ENCODE measurements at places on chromosomes 1 and 21.
A peak's percentile ranks its signal among the peaks of the same experiment; 100 is the strongest.

GRCh38 chr1:234756857-234757256, 146.9 kb upstream of the IRF2BP2 start:
- H3K27ac ChIP-seq = peak overlapping the region; percentile 11
- H3K4me3 ChIP-seq = no peak overlapping the region
- H3K27me3 ChIP-seq = no peaks in the 10 kb centered on the region
- no peak for DNase-seq
- H3K4me1 ChIP-seq = peaks cover 28% of the 10 kb centered on the region

GRCh38 chr1:168607872-168608428, 31.5 kb downstream of the XCL1 start:
- no peak overlapping the region for H3K27ac ChIP-seq
- H3K36me3 ChIP-seq = no peaks in the 10 kb centered on the region
- no peak for DNase-seq
- no peak overlapping the region for H3K4me3 ChIP-seq

DNA sequence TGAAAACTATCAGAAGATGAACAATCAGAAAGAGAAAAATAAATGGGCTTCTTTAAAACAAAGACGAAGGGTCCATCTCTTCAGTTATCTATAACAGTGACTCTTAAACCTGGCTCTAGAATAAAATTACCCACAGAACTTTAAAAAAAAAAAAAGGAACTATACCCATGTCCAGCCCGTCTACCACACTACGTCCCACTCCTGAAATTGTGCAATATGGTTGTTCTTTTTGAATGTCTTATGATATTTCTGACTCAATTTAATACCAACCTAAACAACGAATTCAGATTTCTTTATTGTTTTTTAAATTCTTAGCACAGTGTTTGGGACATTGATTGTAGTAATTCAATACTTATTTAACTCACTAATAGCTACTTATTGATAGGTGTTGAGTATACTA, 246.3 kb downstream of the DPYD start:
- DNase-seq = no peak
- H3K4me3 ChIP-seq = no peak overlapping the region
- H3K27me3 ChIP-seq = no peaks in the 10 kb centered on the region
- H3K27ac ChIP-seq = no peak overlapping the region
- H3K36me3 ChIP-seq = peaks cover 12% of the 10 kb centered on the region

GRCh38 chr21:41403966-41404365, 22.1 kb upstream of the MX1 start:
- H3K4me1 ChIP-seq = no peaks in the 10 kb centered on the region
- no peak for DNase-seq
- peaks cover 67% of the 10 kb centered on the region for H3K36me3 ChIP-seq
- no peaks in the 10 kb centered on the region for H3K27me3 ChIP-seq
- H3K27ac ChIP-seq = no peak overlapping the region

- H3K4me3 ChIP-seq = no peak overlapping the region
- no peak for DNase-seq
- peaks cover 22% of the 10 kb centered on the region for H3K4me1 ChIP-seq
- peaks cover 6% of the 10 kb centered on the region for H3K36me3 ChIP-seq
Measured at GRCh38 chr1:6686294-6686693, 15.3 kb downstream of the DNAJC11 start.

GRCh38 chr1:47388891-47389238, 27.2 kb upstream of the FOXE3 start:
- no peaks in the 10 kb centered on the region for H3K27me3 ChIP-seq
- no peak overlapping the region for H3K27ac ChIP-seq
- peaks cover 4% of the 10 kb centered on the region for H3K36me3 ChIP-seq
- DNase-seq = no peak
- H3K4me3 ChIP-seq = no peak overlapping the region

DNA sequence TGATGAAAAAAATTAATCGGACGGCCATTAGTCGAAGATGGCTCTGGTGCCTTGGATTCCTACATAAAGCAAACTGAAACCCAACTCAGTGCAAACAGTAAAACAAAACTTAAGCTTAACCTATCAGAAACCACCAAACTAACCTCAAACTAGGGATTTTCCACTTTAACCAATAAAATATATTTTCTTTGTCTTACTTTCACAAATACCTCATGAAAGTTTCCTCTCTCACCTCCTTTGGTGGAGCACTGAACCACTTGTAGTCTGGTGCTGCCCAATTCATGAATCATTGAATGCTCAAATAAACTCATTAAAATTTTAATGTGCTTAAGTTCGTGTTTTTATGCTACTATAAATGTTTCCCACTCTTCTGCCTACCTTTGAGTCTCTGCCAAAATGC, 7.0 kb downstream of the ADORA3 start:
- no peak overlapping the region for H3K27ac ChIP-seq
- DNase-seq = no peak
- H3K4me3 ChIP-seq = no peak overlapping the region
- no peaks in the 10 kb centered on the region for H3K36me3 ChIP-seq

DNA sequence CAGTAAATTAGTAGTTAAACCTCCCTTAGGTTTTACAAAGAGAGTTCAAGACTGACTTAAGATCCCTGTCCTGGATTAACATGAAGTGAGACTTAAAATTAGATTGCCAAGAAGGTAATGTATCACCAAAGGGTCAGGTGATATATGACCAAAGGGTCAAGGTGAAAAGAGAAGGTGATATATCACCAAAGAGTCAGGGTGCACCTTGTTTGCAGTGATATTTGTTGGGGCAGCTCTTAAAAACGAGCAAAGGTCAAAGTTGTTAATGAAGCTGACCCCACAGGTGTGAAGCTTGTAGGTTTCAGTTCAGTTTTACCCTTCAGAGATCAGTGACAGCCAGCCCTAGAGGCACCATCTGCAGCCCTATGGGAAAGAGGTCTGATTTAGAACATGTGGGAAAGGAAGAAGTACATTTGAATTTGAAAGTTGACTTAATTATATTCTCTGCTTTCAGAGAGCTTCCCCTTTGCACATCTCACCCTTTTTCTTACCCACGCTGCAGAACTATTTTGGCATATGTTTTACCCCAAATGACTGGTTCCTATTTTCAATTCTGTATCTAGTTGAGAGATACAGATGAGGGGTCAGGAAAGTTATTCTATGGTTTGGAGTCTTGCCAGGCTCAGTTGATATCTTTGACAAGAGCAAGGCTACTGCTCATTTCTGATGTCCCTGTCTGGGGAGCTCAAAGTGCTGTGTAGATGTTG, 170.8 kb downstream of the S1PR1 start:
- peaks cover 8% of the 10 kb centered on the region for H3K4me1 ChIP-seq
- H3K4me3 ChIP-seq = no peak overlapping the region
- no peak overlapping the region for H3K27ac ChIP-seq
- H3K27me3 ChIP-seq = peaks cover 24% of the 10 kb centered on the region
- no peak for DNase-seq

- no peak overlapping the region for H3K4me3 ChIP-seq
- H3K4me1 ChIP-seq = no peaks in the 10 kb centered on the region
- no peak overlapping the region for H3K27ac ChIP-seq
- no peaks in the 10 kb centered on the region for H3K36me3 ChIP-seq
- DNase-seq = no peak
Measured at GRCh38 chr1:82441402-82441801, 640.7 kb downstream of the ADGRL2 start.

DNA sequence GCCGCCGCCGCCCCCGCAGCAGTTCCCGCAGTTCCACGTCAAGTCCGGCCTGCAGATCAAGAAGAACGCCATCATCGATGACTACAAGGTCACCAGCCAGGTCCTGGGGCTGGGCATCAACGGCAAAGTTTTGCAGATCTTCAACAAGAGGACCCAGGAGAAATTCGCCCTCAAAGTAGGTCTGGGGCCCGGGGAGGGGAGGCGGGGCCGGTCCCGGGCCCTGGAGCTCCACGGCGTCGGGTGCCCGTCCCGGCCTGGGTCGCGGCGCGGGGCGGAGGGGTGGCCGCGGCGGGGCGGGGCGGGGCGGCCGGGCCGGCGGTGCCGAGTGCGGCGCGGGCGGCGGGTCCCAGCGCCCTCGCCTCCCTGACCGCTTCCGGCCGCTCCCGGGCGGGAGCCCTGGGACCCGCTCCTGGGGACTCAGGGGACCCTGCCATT, 646 bp downstream of the MAPKAPK2 start:
- H3K27ac ChIP-seq = peak overlapping the region; percentile 91
- no peaks in the 10 kb centered on the region for H3K27me3 ChIP-seq
- peaks cover 53% of the 10 kb centered on the region for H3K4me1 ChIP-seq
- DNase-seq = no peak
- H3K36me3 ChIP-seq = peaks cover 23% of the 10 kb centered on the region
- H3K4me3 ChIP-seq = peak overlapping the region; percentile 98

DNA sequence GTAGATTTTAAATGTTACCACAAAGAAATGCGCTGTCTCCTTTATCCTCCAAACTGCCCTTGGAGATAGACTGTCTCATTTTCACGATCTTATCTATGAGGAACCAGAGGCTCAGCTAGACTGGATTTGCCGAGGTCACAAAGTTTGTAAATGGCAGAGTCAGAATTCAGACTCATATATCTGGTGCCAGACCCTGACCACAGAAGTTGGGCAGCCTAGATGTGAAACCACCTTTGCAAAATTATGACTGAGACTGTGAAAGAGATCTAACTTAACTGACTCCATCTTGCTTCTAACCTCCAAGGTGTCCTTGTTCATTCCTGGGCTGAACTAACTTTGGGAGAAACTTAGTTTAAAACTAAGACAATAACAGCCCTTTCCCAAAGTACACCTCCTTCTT, 14.1 kb downstream of the CNR2 start:
- DNase-seq = no peak
- peak overlapping the region; percentile 94 for H3K27ac ChIP-seq
- no peak overlapping the region for H3K4me3 ChIP-seq
- H3K4me1 ChIP-seq = peaks cover 41% of the 10 kb centered on the region
- no peaks in the 10 kb centered on the region for H3K27me3 ChIP-seq

GRCh38 chr1:77016386-77016985, 149.2 kb downstream of the ST6GALNAC5 start:
- H3K27me3 ChIP-seq = peaks cover 39% of the 10 kb centered on the region
- DNase-seq = no peak
- no peak overlapping the region for H3K4me3 ChIP-seq

DNA sequence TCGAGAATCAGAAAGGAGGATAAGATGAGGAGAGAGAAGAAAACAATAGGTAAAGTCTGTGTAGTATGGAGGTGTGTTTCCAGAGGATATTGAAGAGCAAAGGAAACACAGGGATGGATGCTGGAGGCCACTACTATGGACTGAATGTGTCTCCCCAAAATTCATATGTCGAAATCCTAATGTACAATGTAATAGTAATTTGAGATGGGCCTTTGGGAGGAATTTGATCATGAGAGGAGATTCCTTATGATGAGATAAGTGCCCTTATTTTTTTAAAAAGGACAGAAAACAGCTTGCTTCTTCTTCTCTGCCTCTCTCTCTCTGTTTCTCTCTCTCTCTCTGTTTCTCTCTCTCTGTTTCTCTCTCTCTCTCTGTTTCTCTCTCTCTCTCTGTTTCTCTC, 602.2 kb upstream of the ADAMTS5 start:
- no peaks in the 10 kb centered on the region for H3K27me3 ChIP-seq
- H3K27ac ChIP-seq = no peak overlapping the region
- H3K4me1 ChIP-seq = no peaks in the 10 kb centered on the region
- no peaks in the 10 kb centered on the region for H3K36me3 ChIP-seq
- DNase-seq = no peak
- H3K4me3 ChIP-seq = no peak overlapping the region

DNA sequence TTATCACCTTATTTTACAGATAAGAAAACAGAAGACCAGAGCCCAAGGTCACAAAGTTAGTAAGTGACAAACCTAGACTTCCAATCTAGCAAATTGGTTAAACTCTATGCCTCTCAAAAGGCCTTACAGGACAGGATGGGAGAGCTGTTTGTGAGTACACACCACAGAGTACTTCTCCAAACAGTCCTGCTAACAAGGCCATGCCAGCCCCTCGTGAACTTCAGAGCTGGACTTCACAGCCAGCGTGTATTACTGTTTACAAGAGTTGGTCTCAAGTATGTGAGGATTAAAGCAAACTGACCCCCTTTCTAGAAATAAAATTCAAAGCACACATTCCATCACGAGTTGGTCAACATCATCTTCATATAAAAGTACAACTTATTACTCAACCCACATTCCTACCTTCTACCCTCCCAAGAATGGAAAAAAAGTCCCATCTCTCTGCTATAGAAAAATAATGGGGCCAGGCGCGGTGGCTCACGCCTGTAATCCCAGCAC, 19.8 kb upstream of the UBR4 start:
- H3K4me3 ChIP-seq = no peak overlapping the region
- no peak for DNase-seq
- H3K36me3 ChIP-seq = peaks cover 65% of the 10 kb centered on the region
- no peaks in the 10 kb centered on the region for H3K4me1 ChIP-seq
- H3K27ac ChIP-seq = no peak overlapping the region
- no peaks in the 10 kb centered on the region for H3K27me3 ChIP-seq

DNA sequence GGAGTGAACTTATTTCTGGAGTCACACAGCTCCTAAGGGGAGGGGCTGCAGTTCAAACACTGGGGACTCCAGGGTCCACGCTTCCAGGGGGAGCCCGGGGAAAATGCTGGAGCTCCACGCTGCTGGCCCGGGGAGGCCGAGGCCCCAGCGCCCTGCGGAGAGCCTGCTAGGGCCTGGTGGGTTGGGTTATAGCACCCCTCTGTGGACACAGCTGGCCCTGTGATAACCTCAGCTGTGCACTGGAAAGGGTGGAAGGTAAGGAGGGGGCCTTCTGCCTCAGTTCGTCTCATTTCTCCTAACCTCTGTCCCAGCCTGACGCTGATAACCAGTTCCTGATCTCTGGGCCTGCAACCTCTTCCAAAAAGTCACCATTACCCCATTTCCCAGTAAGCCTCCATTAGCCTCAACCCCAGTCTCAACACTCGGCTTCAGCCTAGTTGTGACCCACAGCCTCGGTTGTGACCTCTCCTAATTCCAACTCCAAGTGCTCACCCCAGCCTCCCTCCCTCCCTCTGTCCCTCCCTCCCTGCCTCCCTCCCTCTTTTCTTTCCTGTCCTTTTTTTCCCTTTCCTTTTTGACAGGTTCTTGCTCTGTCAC, 7.1 kb downstream of the NBL1 start:
- H3K36me3 ChIP-seq = peaks cover 12% of the 10 kb centered on the region
- no peak for DNase-seq
- H3K4me3 ChIP-seq = no peak overlapping the region
- no peak overlapping the region for H3K27ac ChIP-seq

GRCh38 chr1:38507563-38507962, 352.0 kb downstream of the RRAGC start:
- peaks cover 1% of the 10 kb centered on the region for H3K36me3 ChIP-seq
- H3K27me3 ChIP-seq = peaks cover 86% of the 10 kb centered on the region
- peaks cover 6% of the 10 kb centered on the region for H3K4me1 ChIP-seq
- DNase-seq = no peak
- H3K27ac ChIP-seq = no peak overlapping the region
- H3K4me3 ChIP-seq = no peak overlapping the region

DNA sequence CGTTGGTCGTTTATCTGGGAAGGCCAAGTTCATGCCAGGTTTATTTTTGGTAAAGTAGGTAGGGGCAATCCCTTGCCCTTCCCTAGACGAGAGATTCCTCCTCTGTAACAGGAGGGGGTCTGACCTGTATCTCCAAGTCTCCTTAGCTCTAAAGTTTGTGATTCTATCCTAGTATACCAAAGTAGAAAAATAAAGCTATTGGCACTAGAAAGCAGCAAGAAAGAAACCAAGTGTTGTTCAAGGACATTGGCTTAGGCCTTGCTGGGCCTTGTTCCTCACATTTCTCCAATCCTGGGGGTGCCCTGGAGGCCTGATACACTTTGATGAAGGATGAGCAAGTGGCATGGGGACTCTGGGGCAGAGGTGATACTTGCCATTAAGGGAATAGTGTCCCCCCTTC, 814 bp downstream of the MTARC2 start:
- H3K27ac ChIP-seq = no peak overlapping the region
- H3K27me3 ChIP-seq = peaks cover 72% of the 10 kb centered on the region
- peaks cover 2% of the 10 kb centered on the region for H3K4me1 ChIP-seq
- H3K4me3 ChIP-seq = peak overlapping the region; percentile 41

GRCh38 chr1:67748630-67749029, 63.6 kb downstream of the GADD45A start:
- H3K4me1 ChIP-seq = no peaks in the 10 kb centered on the region
- peaks cover 28% of the 10 kb centered on the region for H3K27me3 ChIP-seq
- no peak overlapping the region for H3K4me3 ChIP-seq
